PC-9 (cell line): ENCODE measurements at places on chromosomes 11 and 22. TPM values are rescaled to one million over a fixed set of nuclear protein-coding genes. Genes with fewer than 3 reads are reported as not detected.

NCR3LG1 gene
- total RNA-seq, result 0.15 and 0.33 TPM in 2 replicates

DNA sequence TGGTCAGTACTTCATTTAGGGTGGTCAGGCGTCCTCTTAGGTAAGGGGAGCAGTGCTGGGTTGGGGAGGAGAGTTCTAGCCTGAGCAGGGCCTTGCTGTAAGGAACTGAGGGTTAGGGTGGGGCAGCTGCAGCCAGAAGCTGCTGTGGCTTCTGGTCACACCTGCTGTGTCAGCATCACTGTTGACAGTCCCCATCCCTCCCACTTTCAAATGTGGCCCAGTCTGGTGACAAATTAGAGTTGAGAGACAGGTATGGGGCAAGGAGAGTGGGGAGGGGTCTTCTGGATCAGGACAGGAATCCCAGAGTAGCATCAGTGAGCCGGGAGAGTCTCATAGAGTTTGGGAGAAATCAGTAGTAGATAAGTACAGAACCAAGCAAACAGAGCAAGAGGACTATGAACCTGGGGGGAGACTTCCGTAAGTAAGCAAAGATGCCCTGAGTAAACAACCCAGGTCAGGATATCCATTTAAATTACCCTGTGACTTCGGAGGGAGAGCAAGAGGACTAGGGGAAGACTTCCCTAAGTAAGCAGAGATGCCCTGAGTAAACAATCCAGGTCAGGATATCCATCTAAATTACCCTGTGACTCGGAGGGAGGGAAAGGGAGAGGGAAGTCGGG lies 53.7 kb downstream of the PPP6R2 start:
- H3K4me3 ChIP-seq, result no peak overlapping the region
- DNase-seq, result no peak
- H3K27ac ChIP-seq, result no peak overlapping the region
- H3K27me3 ChIP-seq, result no peaks in the 10 kb centered on the region

GRCh38 chr11:2666401-2666741 lies 33.4 kb downstream of the KCNQ1OT1 start:
- no peak overlapping the region for H3K4me3 ChIP-seq
- H3K36me3 ChIP-seq, result no peaks in the 10 kb centered on the region
- DNase-seq, result no peak
- H3K4me1 ChIP-seq, result no peaks in the 10 kb centered on the region
- H3K27ac ChIP-seq, result no peak overlapping the region
- no peaks in the 10 kb centered on the region for H3K27me3 ChIP-seq

DNA sequence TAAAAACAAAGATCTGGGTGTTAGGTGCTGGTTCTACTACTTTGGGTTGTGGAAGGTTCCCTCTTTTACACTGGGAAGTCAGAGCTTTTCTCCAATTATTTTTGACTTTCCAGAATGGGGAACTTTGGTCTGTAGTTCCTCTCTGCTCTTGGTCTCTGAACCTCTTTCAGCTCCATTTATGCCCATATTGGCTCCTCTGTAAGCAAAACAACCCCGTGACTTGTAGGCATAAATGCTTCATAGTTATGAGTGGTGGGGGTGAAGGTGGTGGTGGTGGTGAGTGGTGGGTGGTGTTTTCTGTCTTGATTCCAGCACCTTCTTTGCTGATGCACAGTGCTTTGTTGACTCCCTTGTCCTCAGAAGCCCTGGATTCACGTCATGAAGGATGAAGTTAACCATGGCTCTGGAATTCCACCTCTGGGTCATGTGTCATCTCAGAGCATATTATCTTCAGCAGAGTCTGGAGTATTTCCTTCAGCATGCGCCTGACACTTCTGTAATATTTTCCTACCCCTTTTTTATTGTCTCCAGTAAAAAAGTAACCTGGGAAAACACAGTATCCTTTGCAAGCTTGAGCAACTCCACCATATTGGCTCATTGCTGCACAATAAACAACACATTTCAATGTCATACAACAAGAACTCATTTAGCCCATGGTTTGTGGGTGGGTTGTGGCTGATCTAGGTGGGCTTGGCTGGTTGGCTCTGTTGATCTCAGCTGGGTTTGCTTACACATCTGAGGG lies 24.1 kb upstream of the GRK3 start:
- H3K4me1 ChIP-seq, result no peaks in the 10 kb centered on the region
- H3K4me3 ChIP-seq, result no peak overlapping the region
- no peak overlapping the region for H3K27ac ChIP-seq
- peaks cover 43% of the 10 kb centered on the region for H3K27me3 ChIP-seq

DNA sequence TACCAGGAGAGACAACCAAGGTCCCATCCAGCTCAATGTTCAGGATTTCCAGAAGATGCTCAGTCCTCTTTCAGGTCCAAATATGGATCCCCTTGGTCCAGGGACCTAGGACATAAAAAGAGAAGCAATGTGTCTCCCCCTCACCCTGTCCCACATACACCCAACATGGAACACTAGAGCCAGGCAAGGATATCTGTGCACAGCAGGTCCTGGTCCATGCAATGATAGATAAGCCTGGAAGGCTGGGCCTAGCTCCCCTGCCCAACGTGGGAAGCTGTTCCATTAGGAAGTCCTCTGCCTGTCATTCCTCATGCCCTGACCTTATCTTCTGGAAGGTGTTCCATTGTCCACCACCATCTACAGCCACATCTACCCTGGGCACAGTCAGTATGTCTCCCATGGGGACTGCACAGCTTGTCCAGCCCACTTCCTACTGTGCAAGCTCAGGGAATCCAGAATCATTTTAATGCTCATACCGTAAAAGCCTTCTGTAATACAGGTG lies 1434.8 kb downstream of the TBC1D22A start:
- peaks cover 79% of the 10 kb centered on the region for H3K27me3 ChIP-seq
- DNase-seq, result no peak
- no peak overlapping the region for H3K27ac ChIP-seq
- no peaks in the 10 kb centered on the region for H3K4me1 ChIP-seq
- H3K36me3 ChIP-seq, result no peaks in the 10 kb centered on the region
- H3K4me3 ChIP-seq, result no peak overlapping the region
